Activated T-helper 1 cell treated with anti-CD3 and anti-CD28 coated beads, Interleukin-2, amount 50 U/mL, for 16 hours (primary cell): ENCODE measurements at places on chromosomes 2 and 18.

DNA sequence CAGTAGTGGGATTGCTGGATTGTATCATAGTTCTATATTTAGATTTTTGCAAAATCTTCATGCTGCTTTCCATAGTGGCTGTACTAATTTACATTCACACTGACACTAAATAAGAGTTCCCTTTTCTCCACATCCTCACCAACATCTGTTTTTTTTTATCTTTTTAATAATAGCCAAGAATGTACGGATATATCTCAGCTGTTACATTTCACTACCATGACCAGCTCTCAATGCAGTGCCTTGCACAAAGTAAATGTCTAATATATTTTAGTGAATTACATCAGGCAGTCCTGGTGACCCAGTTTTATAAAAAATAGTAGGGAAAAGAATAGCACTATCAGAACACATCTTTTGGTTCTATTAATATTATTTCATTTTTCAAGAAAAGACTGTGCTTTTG, 161.8 kb downstream of the LNPK start:
- no peak for DNase-seq

- DNase-seq, result no peak
These were observed 13.1 kb downstream of the NXPH2 start for GRCh38 chr2:138767101-138767500.

GRCh38 chr2:237501892-237502513, 15.0 kb downstream of the MLPH start:
- DNase-seq, result no peak

GRCh38 chr2:241314226-241315092, 1.0 kb downstream of the HDLBP start:
- DNase-seq, result no peak

- no peak for DNase-seq
These were observed 25.4 kb downstream of the TET3 start for GRCh38 chr2:74010087-74010541.

DNA sequence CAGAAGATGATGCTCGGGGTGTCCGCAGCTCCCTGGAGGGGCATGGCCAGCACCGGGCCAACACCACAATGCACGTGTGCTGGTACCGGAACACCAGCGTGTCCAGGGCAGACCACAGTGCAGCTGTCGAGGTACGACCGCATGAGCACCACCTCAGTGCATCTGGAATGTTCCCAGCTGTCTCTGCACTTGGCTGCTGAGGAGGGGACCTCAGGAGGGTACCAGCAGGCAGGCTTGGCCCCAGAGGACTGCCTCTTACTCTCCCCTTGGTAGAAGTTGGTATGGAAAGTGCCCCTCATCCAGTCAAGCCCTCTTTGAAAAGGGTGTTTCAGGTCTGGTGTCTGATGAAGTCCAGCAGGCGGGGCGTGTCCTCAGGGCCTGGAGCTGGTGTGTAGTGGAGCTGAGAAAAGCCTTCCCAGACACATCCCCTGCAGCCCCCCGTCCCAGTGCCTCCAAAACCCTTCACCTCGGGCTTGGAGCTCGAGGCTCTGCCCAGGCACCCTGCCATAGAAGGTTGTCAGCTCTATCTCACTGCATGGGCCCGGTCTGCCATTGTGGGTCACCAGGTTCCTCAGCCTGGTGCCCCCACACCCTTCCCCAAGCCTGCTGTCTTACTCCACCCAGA, 16.7 kb downstream of the STK25 start:
- DNase-seq, result no peak

DNA sequence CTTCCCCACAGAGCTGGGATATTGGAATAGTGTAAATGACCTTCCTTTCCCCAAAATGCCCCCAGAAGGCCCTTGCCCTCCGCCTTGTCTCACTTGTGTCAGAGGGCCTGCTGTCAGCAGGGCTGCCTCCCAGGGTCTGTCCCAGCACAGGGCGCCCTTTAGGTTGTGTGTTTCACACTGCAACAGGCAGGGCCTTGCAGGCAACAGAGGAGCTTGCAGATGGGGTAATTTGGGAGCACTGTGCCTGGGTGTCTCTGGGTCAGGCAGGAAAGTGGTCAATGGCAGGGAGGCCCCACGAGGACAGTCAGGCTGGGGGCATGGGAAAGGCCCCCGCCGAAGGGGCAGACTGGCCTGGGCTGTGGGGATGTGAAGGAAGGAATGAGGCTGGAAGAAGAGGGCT, 130.7 kb downstream of the ASB1 start:
- no peak for DNase-seq

GRCh38 chr18:80103231-80103630, 5.8 kb upstream of the ADNP2 start:
- no peak for DNase-seq

- no peak for DNase-seq
These were observed 24.0 kb upstream of the SULT1C3 start for GRCh38 chr2:108215794-108216211.
